ENCODE measurements at places on chromosomes 13 and 19.
A peak's percentile ranks its signal among the peaks of the same experiment; 100 is the strongest.

DNA sequence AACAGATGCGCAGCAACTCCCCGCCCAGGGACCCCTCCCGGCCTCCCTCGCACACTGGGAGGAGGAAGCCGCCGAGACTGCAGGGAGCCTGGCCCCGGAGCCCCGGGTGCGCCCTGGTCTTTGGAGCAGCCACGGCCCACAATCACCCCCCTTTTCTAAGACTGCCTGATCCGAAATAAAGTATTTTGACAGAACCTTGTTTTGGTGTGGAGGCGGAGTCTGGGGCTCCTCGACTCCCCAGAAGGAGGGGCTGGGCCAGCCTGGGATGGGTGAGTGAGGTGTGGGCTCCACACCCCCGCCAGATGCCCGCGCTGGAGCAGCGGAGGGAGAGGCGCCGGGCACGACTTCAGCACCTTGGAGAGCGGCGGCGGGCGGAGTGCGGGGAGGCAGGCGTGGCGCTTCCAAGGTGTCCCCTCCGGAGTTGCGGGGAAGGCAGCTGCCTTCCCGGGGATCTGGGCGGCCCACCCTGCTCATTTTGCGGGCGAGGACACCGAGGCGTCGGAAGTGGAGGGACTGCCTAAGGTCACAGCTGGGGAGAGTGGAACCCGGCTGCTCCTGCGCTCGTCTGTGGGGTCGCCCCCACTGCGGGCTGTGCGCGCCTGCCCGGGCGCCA, 9.4 kb downstream of the SIRT6 start:
- DNase-seq: no peak

DNA sequence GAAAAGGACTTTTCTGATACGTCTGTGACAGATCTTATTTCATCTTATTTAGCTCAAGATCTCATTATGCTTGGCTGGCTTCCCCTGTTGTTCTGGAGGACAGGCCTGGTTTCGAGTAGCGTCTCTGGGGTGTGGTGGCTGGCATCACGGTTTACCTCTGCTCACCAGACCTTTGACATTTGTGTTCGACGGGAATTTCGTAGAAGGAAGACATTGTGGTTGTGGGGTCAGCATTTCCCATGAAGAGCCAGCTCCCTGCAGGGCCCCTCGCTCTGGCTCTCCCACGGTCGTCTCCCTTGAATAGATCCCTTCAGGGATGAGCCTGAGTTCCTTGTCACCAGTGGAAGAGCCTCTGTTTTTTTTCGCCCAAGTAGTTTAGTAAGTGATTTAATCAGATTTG, 78.6 kb upstream of the TEX29 start:
- DNase-seq: no peak

DNA sequence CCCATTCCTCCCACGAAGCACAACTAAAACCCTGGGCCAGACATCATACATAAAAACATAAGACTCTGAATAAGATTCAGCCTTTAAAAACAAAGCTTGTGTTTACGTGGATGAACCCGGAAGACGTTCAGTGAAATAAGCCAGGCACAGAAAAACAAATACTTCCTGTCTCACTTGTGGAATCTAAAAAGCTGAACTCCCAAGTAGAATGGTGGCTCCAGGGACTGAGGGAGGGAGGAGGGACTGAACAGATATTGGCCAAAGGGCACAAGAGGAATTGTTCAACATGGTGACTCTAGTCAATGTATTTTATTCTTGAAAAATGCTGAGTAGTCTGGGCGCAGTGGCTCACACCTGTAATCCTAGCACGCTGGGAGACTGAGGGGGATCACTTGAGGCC, 35.7 kb upstream of the TPM4 start:
- no peak for DNase-seq

- no peak for DNase-seq
Measured at GRCh38 chr19:8494158-8494557, 8.3 kb downstream of the PRAM1 start.

DNA sequence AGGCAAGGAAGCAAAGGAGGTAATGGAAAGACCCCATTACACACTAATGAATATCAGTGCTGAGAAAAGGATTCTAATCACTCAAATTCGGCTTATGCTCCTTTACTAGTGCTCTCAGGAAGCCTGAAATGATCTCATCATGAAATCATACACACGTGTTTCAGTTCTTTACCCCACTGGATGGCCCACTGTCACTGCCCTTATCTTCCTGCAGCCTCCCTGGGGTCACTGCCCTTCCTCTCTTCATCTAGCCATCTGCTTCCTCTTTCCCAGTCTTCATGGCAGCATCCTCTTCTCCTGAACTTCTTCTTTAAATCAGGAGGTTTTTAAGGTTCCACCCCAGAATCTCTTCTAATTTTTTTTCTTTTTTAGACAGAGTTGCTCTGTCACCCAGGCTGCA, 27.9 kb upstream of the EEF1AKMT1 start:
- DNase-seq: no peak

- no peak for DNase-seq
Measured at GRCh38 chr13:45301263-45301662, 39.7 kb downstream of the TPT1 start.

GRCh38 chr13:102440259-102440936, 38.5 kb upstream of the FGF14 start:
- peak; percentile 33 for DNase-seq

GRCh38 chr19:33063356-33063752, 1.3 kb downstream of the RHPN2 start:
- no peak for DNase-seq

GRCh38 chr19:49553451-49554271, 25.9 kb downstream of the RCN3 start:
- peak; percentile 83 for DNase-seq

DNA sequence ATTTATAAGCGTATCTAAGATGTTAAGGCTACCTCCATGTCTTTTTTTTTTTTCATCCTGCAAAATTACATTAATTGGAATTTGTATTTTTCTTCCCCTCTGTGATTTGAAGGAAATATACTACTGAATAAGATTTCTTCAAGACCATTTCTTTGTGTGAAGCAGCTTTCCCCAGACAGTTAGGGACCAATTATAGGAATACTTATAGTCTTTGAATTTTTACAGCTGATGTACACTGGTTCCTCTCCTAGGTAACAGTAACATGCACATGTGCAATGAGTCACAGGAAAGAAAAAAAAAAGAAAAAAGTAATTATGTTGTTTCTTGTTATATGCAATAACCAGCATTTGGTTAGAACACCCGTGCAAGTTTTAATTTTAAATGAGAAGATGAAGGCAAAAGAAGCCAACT, 82.0 kb downstream of the PCDH9 start:
- DNase-seq: no peak

- DNase-seq: no peak
Measured at GRCh38 chr13:103568314-103568713, 502.1 kb upstream of the SLC10A2 start.

GRCh38 chr13:98839856-98840769, 87.6 kb upstream of the SLC15A1 start:
- DNase-seq: no peak

GRCh38 chr19:15622991-15623390, 8.0 kb downstream of the CYP4F8 start:
- no peak for DNase-seq

- DNase-seq: no peak
Measured at GRCh38 chr13:31110617-31111016, 51.1 kb downstream of the HSPH1 start.

GRCh38 chr13:40016953-40017660, 361.6 kb downstream of the COG6 start:
- DNase-seq: no peak

GRCh38 chr13:31012655-31013024, 80.2 kb downstream of the TEX26 start:
- DNase-seq: no peak

- DNase-seq: no peak
Measured at GRCh38 chr19:8655340-8655709, 24.9 kb downstream of the NFILZ start.

GRCh38 chr19:30446850-30447552, 74.8 kb downstream of the ZNF536 start:
- no peak for DNase-seq

DNA sequence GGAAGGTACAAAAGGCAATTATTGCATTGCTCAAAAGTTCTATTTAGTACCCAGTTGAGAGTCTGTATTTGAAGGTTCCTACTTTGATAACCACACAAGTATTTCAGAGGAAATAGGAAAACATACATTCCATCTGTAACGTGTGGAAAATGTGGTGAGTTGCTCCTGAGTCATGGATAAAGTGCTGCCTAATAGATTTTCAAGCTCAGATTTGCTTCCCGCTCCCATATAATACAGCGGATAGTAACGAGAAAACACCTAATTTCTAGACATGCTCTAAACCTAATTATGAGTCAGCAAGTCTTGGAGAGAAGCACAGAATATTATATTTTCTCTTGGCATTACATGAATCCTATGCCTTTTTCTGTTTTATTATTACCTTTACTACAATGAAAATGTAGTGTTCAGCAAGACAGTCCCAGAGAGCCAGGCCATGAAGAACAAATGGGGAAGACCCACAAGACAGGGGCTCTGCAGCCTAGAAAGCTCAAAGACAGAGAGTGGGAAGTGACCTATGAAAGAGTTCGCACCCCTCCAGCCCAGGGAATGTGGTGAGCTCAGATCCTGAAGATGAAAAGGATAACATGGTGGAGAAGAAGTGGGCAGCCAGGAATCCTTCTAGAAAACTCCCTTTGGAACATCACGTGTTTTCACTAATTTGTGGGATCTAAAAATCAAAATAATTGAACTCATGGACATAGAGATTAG, 116.1 kb downstream of the STARD13 start:
- DNase-seq: peak; percentile 20

DNA sequence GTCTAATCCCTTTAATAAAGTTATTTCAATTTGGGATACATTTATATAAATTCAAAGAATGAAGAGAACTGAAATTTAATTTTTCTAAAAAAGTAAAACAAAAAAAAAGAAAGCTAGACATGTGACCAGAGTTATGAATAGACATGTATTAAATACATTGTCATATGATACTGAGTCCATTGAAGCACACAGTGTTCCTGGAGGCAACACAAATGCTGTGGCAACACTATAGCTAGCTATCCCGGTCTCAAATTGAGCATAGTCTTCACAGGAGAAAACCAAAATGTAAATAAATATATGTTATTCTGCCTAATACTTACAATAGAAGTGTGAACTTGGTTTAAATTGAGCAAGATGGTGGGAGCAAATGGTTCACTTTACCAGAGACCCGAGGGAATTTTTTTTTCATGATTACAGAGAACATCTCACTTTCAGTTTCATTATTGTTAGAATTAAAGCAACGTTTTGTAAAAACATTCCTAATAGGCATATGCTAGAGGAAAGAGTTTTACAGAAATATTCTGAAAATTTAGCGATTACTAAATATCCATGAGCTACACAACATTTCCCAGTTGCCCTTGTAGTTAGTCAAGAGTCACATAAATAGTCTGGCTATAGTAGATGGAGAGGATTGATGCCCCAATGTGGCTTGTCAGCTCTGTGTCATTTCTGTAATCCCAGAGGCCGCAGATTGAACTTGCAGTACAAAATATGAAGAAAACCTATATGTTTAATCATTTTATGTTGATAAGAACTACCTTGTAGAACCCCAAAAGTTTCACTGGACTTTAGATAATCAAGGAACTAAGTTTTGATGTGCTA, 775.7 kb upstream of the SPRY2 start:
- no peak for DNase-seq

GRCh38 chr13:48828962-48829411, 146.7 kb upstream of the FNDC3A start:
- no peak for DNase-seq

DNA sequence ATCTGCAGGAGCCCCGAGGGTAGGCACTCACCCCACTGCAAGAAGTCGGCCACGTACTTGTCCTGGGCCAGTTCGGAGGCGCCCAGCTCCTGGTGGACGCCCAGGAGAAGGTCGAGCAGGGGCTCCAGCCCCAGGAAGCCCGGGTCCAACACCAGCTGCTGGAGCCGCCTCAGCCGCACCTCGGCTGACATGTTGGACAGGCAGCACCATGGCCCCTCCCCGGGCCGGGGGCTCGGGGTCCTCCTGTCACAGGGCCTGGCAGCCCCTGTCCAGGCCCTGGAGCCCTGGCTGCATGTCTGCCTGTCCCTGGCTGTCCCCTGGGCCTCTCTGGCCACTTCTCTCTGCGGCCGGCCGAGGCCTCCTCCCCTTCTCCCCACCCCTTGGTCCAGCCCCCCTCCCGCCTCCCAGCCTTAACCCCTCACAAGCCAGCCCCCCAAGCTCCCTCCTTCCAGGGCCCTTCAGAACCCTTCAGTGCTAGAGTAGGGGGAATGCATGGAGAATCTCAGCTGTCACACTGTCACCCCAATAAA, at the start of gene DMPK:
TSS of gene DMPK (minus strand) at position 329 of the 530 bp plus-strand sequence. CDS start at position 191, 138 bp downstream.
- no peak for DNase-seq

- DNase-seq: no peak
Measured at GRCh38 chr19:11507370-11508078, 1.9 kb upstream of the ZNF653 start.

DNA sequence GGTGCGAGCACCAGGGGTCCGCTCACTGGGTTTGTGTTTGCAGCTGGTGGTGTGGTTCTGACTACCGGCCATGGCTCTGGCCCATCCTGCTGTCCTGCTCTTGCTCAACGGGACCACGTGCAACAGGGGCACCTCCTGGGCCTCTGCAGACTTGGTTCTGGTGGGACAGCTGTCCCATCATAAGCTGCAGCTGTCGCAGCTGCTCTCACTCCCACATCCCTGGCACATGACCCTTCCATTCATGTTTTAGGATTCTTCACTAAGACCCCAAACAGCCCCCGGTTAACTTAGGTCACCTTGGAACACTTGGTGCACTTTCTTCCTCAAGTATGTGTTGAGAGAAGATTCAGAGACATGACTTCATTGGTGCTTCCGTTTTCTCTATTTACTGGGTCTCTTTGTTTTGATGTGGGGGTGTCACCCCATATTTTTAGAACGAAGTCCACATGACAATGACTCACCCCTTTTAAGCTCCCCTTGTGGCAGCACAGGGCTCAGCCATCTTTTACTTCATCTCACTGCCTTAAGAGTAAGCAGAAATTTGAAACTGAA, 68.4 kb upstream of the ARHGEF7 start:
- DNase-seq: no peak

DNA sequence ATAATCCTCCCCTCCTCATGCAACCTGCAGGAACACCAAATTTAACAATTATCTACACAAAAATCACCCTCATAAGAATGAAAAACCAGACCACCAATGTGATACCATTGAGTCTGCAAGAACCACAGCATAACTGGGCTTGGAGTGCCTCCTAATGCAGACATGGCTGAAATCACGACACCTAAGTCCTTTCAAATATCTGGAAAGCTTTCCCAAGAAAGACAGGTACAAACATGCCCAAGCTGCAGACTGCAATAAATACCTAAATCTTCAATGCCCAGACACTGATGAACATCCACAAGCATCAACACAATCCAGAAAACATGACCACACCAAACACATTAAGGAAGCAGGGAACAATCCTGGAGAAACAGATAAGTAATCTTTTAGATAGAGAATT, 417.1 kb downstream of the LMO7 start:
- no peak for DNase-seq

DNA sequence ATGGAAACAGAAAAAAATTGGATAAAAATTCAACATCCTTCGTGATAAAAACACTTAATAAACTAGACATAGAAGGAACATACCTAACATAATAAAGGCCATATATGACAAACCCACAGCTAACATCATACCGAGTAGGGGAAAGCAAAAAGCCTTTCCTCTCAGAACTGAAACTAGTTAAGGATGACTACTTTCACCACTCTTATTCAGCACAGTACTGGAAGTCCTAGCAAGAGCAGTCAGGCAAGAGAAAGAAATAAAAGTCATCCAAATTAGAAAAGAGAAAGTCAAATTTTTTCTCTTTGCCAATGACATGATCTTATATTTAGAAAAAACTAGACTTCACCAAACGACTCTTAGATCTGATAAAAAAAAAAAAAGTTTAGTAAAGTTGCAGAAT, 25.8 kb upstream of the SLC7A9 start:
- DNase-seq: no peak

- no peak for DNase-seq
Measured at GRCh38 chr19:4519521-4520277, 1.4 kb upstream of the PLIN4 start.

GRCh38 chr13:26401069-26401468, 147.1 kb downstream of the CDK8 start:
- no peak for DNase-seq

Measured in epithelial cell of prostate (primary cell).